ENCODE measurements at places on chromosomes 7 and 10.

GRCh38 chr10:82245157-82245556, 370.2 kb downstream of the NRG3 start:
- no peak for DNase-seq

GRCh38 chr10:73773152-73773879, 8.5 kb upstream of the CHCHD1 start:
- DNase-seq: no peak

- no peak for DNase-seq
Observed at GRCh38 chr7:19060761-19061259, 56.6 kb downstream of the TWIST1 start.

GRCh38 chr7:117296066-117296465, 26.8 kb downstream of the WNT2 start:
- DNase-seq: no peak

DNA sequence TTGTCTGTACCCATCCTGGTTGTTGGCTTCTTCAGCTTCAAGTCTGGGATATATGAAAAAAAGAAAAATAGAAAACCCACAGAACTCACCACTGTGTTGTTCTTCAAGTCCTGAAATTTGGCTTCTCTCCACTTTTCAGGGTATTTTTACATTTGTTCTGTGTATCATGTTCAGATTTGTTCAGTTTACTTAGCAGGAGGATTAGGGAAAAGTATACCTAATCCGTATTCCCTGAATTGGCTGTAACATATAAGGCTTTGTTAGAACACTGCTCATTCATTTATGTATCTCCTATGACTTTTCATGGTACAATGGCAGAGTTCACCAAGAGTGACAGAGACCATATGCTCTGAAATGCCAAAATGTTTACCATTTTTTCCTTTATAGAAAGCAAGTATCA, 146.9 kb downstream of the PTN start:
- no peak for DNase-seq

GRCh38 chr7:66905689-66906088, 15.3 kb upstream of the TMEM248 start:
- DNase-seq: no peak

GRCh38 chr7:84207025-84207424, 12.4 kb upstream of the SEMA3A start:
- DNase-seq: no peak

DNA sequence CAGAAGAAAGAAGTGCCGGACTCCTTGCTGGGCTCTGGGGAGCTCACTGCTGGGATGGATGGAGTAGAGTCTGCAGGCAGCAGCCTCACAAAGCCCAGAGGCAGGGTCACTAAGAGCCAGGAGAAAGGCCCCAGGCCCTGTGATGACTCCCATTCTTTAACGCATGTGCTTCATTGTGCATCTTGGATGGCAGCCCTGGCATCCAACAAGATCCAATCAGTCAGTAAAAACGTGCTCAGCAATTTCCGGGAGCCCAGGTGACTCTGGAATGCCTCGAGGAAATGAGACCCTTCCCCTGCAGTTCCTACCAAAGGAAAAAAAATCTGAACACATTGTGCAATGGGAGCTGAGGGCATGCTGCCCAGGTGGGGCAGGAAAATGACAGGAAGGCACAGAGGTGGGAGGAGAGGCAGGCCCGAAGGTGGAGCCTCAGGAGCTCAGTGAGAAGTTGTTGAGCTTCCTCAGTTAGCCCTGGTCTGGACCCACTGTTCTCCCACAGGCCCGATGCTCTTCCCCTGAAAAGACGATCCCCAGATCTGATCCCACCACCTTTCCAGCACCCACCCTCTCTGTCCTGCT, 60.7 kb upstream of the TMEM72 start:
- DNase-seq: no peak
